NCI-H510A (cell line): ENCODE measurements at places on chromosomes 12 and 14.

- DNase-seq = no peak
Observed at GRCh38 chr14:100392356-100392755, 69.2 kb downstream of the SLC25A47 start.

GRCh38 chr12:122874081-122874480 lies 21.8 kb downstream of the VPS37B start:
- DNase-seq = no peak

- no peak for DNase-seq
Observed at GRCh38 chr12:56518570-56518969, 3.0 kb upstream of the RBMS2 start.

DNA sequence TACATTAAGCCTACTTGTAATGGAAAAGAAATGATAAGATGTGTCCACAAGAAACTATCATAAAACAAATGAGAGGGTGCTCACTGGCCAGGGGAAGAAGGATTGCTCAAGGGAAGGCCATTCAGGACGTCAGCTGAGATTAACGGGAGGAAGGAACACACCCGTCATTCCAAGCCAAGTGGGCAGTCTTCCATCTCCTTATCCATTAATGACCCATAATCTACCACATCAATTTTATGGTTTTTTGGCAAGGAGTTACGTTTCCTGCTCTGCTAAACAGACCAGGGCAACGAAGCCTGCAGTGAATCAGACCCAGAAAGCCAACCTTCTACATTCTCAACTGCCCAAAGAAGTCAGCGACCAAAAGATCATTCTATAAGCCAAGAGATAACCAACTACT lies 25.1 kb downstream of the PRKAB1 start:
- no peak for DNase-seq

- DNase-seq = no peak
Observed at GRCh38 chr14:77086951-77087350, 11.1 kb upstream of the CIPC start.

DNA sequence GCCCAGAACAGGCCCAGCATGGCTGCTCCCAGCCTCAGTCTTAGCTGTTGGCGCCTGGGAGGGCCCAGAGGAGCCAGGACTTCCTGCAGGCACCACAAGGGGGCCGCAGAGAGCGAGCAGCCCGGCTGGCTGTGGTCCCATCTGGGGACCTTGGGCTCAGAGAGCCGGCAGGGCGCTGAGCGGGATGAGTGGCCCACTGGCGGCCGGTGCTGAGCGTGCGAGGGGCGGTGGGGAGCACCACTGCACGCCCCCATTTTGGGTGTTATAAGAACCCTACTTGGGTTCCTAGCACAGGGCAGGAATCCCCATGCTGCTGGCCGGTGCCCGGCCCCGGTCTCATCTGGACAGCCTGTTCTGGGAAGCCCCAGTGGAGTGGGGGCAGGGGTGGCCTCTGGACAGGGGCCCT lies 25.9 kb upstream of the CRIP2 start:
- DNase-seq = no peak

DNA sequence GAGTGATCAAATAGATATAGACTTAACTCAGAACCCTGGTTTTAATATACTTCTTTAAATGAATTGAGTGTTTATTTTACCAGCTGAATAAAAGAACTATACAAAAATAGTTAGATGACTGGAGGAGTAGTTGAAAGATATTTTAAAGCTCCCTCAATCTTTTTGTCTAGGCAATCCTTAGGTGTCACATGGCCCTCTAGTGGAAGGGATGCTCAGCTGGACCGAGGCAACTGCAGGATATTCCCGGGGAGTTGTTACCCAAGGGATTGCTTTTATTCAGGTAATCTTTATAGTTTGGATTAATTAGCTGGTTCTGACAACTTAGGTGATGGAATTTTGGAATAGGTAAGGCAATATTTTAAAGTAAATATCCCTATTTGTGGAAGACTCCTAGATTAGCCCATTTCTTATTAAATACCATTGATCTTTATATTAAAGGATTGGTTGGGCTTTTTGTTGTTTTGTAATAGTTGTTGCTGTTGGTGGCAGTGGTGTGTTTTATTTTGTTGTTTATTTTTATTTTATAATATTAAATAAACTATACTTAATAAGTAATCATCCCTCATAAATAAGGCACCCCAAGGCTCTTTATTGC lies 57.1 kb downstream of the ZDHHC17 start:
- DNase-seq = no peak

DNA sequence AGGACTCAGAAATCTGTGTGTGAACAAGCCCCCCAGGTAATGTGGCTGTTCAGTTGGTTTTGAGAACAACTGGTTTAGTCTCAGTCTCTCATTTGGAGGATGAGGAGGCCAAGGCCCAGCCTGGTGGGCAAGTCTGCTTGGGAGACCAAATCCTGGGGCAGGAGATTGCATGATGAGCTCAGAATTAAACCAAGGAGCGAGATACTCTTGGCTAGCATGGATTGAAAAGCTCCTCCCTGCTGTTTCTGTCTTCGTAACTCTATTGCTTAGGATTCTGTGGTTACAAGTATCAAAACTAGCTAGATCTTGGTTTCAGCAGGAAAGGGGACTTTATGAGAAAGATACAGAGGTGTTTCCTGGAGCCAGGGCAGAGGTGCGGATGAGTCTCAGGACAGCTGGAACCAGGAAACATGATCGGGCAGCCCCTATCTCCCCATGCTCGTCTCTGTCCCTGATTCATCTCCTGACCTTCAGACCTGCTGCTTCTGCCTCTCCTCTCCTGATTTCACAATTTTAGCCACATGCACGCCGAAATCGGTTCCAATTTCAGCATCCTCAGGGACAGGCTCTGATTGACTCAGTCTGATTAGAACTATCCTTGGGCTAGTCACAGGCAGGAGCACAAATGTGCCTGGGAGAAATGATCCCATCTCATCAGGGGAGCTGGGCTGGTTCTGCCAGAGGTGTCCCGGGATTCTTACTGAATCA lies 40.2 kb upstream of the RIN3 start:
- no peak for DNase-seq

- DNase-seq = no peak
Observed at GRCh38 chr12:52699960-52700359, 3.4 kb downstream of the KRT77 start.

- DNase-seq = no peak
Observed at GRCh38 chr12:26271889-26272492, 76.6 kb downstream of the SSPN start.

GRCh38 chr14:100830681-100831080 lies 4.8 kb downstream of the MEG3 start:
- DNase-seq = no peak
